Mesenchymal stem cell (in vitro differentiated cells and primary cell): ENCODE measurements at places on chromosomes 6 and 20.
A peak's percentile ranks its signal among the peaks of the same experiment; 100 is the strongest.

GRCh38 chr6:125154761-125155135 lies 1.2 kb downstream of the TPD52L1 start:
- peak; percentile 18 for DNase-seq

DNA sequence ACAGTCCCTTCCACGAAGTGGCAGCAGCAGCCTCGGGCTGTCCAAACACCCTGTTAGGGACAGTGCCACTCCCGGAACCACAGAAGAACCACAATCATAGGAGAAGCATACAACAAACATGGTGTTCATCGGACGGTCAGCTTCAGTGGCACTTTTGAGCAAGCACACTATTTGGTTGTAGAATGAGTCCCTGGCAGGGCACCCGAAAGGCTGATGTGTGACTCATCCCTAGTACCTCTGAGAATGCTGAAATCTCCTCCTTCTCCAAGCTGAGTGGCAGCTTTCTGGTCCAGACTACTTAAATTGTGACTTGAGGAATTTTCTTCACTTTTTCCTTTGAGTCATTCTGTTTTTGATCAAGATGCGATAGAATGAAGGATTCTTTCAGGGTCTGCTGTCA lies 282.5 kb downstream of the ESR1 start:
- peak; percentile 26 for DNase-seq

DNA sequence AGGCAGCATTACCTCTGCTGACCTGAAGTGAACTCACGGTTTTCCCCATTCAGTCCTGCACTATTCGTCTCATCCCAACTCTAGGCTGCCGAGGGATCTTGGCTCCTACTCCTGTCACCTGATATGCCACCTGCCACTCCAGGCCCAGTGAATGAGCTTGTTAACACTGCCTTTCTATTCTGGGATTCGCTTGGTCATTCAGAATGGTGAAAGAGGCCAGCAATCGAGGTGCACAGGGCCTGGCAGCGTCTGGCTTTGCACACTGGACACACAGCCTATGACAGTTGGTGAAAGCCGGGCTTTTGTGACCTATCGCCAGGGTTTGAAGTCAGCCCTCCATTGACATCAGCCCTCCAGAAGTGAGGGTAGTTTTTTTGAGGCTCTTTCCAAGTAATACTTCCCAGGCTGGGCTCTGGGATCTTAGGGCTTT lies 59.3 kb upstream of the MYL9 start:
- no peak for DNase-seq

GRCh38 chr6:52317841-52318581 lies 33.5 kb upstream of the MCM3 start:
- DNase-seq: peak; percentile 71

DNA sequence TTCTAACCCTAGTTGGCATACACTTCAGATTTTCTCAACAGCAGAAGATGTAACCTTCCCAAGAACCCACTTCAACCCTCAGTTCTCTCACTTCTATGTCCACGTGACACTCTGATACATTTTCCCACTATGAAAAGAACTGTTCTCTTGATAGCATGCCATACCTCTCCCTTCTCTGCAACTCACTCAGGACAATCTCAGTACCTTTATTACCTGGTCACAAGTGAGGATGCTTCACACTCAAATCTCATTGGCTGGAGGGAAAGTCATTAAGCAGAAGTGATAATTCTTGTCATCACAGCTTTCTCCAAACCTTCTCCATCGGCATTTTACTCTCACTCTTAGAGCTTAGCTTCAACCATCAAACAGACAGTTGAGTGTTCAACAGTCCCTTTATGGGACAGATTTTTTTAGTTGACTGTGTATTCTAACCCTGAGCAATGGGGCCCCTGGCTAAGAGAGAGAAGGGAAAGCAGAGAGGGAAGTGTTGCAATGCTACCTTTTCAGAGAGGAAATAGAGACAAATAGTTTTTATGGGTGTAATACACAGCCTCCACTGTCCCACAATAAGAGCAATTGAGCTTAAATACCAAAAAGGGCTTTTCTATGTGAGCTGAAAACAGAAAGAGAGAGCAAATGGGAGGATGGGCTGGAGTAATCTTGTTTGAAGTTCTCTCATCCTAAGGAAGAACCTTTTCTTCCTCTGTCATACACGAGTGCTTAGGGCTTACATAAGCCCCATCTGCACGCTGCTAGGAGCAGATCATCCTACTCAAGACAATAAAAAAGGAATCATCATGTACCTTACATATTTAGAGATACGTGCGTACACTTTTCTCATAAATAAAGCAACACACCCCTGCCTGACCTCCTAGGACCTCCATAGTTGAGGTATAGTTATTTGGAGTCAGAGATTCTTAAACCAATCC lies 16.0 kb downstream of the HLA-DPA1 start:
- no peak for DNase-seq

- no peak for DNase-seq
Observed at GRCh38 chr6:17542243-17542642, 57.9 kb upstream of the FAM8A1 start.

DNA sequence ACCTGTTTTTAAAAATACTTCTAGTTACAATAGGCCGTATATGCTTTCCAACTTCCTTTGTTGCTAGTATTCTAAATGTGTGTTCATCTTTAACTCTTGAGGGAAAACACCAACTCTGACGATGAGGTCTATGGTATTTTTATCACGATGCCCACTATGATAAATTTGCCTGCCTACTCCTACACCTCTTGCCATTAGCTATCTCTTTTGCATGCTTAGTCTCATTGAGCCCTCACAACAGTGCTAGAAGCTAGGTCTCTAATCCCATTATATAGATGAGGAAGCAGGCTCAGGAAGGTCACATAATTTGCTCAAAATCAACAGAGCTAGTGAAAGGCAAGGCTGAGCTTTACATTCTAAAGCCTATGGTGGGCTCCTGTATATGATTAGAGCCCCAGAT lies 13.2 kb downstream of the AAR2 start:
- no peak for DNase-seq

GRCh38 chr20:5608104-5608441 lies 142.1 kb upstream of the SHLD1 start:
- DNase-seq: no peak

- no peak for DNase-seq
Observed at GRCh38 chr6:13237318-13237717, 91.0 kb downstream of the TBC1D7 start.

DNA sequence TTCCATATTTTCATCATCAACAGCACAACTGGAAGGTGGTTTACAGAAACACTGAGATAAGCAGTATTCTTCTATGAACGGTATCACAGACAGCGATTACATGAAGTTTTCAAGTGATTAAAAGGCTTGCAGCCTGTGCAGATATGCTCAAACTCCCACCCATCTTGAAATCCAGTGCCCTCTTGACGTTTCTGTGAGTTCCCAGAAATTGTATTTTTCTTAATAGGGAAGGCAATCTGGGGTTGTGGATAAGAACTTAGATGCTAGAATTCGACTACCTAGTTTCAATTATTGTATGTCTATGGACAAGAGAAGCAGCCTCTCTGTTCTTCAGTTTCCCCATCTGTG lies 290.3 kb downstream of the ZNF217 start:
- no peak for DNase-seq

GRCh38 chr20:19396460-19397081 lies 184.1 kb downstream of the SLC24A3 start:
- no peak for DNase-seq

DNA sequence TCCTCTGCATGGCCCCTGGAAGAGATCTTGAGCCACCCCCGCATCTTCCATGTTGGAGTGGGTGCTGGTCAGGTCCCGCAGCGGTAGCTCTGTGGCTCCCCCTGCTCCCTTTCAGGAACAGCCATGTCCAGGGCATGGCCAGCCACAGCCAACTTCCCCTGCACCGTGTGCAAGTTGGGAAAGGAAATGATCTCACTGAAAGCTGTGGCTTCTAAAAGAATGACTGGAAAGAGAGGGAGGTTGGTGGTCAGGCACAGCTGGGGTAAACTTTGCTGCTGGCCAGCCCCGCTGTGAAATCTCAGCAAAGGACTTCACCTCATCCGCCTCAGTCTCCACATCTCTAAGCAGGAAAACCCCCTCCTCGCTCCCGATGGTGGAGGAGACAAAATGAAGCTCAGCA lies 153.6 kb upstream of the CST7 start:
- DNase-seq: no peak

- DNase-seq: no peak
Observed at GRCh38 chr6:39847221-39847620, 55.0 kb downstream of the DAAM2 start.

- DNase-seq: no peak
Observed at GRCh38 chr20:63212792-63213191, 3.1 kb downstream of the YTHDF1 start.

DNA sequence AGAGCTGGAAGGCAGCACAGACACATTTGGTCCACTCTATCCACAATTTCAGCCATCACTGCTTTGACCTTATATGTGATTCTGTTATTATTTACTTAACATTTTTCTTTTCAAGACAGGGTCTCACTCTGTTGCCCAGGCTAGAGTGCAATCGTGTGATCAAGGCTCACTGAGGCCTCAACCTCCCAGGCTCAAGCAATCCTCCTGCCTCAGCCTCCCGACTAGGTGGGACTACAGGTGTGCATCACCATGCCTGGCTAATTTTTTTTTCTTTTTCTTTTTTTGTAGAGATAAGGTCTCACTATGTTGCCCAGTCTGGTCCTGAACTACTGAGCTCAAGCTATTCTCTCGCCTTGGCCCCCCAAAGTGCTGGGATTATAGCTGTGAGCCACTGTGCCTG lies 40.3 kb downstream of the BCL2L1 start:
- no peak for DNase-seq

DNA sequence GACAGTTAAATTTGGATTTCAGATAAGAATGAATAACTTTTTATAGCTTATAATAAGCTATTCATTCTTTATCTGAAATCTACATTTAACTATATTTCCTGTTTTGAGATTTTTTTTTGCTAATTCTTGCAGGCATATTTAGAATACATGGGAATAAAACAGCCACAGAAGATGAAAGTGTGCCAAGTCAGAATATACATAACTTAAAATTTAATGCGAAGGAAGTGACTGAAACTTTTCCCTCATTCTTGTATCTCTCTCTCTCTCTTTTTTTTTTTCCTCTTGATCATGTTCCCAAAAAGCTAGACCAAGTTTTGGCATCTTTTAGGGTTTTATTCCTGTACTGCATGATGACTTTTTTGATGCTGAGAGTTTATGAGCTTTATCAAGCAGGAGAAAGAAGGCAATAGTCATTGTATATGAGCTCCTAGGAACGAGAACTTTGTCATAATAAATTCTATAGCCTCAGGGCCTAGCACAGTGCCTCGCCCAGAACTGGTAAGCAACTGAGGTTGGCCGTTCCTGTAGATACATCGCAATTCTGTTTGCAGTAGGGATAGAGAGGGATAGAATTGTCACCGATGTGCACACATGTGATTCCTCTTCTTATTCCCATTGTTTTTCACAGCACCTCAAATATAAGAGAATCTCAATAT lies 205.2 kb downstream of the MYLK4 start:
- DNase-seq: no peak

- no peak for DNase-seq
Observed at GRCh38 chr6:109373331-109373730, 8.9 kb downstream of the CD164 start.

- DNase-seq: no peak
Observed at GRCh38 chr20:14219801-14220461, 117.5 kb downstream of the FLRT3 start.

- no peak for DNase-seq
Observed at GRCh38 chr6:102327697-102328225, 934.3 kb downstream of the GRIK2 start.

- no peak for DNase-seq
Observed at GRCh38 chr6:45795678-45796077, 220.0 kb downstream of the CLIC5 start.

DNA sequence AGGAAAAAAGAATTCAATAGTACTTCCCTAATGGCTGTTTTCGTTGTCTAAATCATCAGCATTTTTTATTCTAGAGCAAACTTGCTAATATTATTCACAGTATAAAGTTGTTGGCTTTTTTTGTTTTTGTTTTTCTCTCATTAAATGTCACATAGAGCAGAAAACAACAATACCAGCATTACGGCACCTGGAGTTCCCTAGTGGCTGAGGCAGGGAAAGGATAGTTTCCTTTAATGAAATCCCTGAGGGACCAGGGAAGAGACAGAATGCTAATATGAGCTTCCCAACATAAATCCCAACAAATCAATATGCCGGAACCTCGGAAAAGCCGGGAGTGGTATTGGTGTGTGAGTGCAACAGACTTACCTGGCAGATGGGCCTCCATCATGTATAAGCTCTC lies 235.2 kb upstream of the ASCC3 start:
- DNase-seq: no peak

GRCh38 chr6:49151957-49152356 lies 311.1 kb downstream of the MMUT start:
- DNase-seq: no peak

DNA sequence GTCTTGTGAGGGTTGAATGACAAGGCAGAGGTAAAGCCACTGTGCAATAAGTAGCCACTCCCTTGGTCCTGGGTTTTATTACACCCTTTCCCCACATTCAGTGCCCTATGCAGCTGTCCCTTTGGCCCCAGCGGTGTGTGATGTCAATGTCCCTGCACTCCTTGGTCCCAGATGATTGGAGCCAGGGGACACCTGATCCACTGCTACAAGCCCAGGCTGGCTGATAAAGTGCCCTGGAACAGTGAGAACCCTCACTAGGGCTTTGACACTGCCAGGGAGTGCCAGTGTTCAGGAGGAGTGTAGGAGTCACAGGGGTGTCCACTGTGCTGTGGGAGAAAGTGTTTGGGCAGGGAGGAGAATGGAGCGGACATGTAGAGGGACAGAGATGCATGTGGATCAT lies 30.4 kb downstream of the GABRR1 start:
- no peak for DNase-seq

GRCh38 chr6:137291441-137291840 lies 72.3 kb upstream of the IFNGR1 start:
- DNase-seq: no peak

GRCh38 chr6:80280262-80281010 lies 174.0 kb downstream of the BCKDHB start:
- DNase-seq: no peak

GRCh38 chr6:71388856-71389527 lies 100.4 kb downstream of the OGFRL1 start:
- no peak for DNase-seq

GRCh38 chr6:116556814-116557415 lies 3.4 kb downstream of the CALHM4 start:
- DNase-seq: no peak

GRCh38 chr6:138162111-138162954 lies 594 bp downstream of the ARFGEF3 start:
- peak; percentile 17 for DNase-seq

DNA sequence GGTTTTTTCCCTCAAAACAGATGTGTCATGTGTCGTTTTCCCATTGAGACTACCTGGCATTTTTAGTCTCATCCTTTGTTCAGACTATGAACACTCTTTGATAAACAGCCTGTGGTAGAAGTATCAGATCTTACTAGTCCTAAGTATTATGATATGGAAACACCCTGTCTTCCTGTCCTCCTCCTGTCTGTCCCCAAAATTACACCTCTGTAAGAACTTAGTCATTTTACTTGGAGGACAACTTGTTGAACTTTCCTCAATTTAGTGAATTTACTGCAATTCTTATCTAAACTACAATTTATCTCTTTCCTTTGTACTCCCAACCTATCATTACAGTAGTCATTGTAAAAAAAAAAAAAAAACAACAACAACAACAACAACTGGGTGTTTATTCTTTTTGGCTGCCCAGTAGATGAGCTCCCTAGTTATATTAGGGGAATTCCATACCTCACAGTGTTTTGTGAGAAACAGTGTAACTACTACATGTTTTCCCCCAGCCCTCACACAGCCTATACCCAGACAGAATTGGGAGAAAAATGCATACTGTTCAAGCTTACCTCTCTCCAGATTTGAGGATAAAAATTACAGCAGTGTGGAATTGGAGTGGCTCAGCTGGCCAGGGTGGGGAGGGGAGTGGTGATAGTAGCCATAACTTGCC lies 18.5 kb upstream of the ERVFRD-1 start:
- no peak for DNase-seq

- no peak for DNase-seq
Observed at GRCh38 chr6:718345-718744, 25.4 kb upstream of the EXOC2 start.
